ENCODE measurements at places on chromosomes 1 and 21. TPM values are rescaled to one million over a fixed set of nuclear protein-coding genes. Genes with fewer than 3 reads are reported as not detected.

SPRR2F gene
- not detected for total RNA-seq

LCE2B gene
- total RNA-seq: not detected

C2CD4D gene
- total RNA-seq: 0.12 TPM

NUP210L gene
- 0.06 TPM for total RNA-seq

C1QTNF12 gene
- total RNA-seq: 5.3 TPM

PLA2G2D gene
- not detected for total RNA-seq

NAXE gene
- 53.7 TPM for total RNA-seq

ACTL8 gene
- total RNA-seq: not detected

OR2L3 gene
- total RNA-seq: not detected

PNRC2 gene
- 93.8 TPM for total RNA-seq

VCAM1 gene
- 100 TPM for total RNA-seq

OR10Z1 gene
- total RNA-seq: not detected

CATSPERE gene
- 1.9 TPM for total RNA-seq

EXTL1 gene
- total RNA-seq: 2.1 TPM

CHRNB2 gene
- total RNA-seq: 0.35 TPM
